AG10803 (cell line): ENCODE measurements at places on chromosomes 7 and 10.

GRCh38 chr7:145729691-145730090 lies 386.9 kb upstream of the CNTNAP2 start:
- no peak for DNase-seq

GRCh38 chr7:76230214-76230613 lies 28.5 kb downstream of the SRRM3 start:
- no peak for DNase-seq

DNA sequence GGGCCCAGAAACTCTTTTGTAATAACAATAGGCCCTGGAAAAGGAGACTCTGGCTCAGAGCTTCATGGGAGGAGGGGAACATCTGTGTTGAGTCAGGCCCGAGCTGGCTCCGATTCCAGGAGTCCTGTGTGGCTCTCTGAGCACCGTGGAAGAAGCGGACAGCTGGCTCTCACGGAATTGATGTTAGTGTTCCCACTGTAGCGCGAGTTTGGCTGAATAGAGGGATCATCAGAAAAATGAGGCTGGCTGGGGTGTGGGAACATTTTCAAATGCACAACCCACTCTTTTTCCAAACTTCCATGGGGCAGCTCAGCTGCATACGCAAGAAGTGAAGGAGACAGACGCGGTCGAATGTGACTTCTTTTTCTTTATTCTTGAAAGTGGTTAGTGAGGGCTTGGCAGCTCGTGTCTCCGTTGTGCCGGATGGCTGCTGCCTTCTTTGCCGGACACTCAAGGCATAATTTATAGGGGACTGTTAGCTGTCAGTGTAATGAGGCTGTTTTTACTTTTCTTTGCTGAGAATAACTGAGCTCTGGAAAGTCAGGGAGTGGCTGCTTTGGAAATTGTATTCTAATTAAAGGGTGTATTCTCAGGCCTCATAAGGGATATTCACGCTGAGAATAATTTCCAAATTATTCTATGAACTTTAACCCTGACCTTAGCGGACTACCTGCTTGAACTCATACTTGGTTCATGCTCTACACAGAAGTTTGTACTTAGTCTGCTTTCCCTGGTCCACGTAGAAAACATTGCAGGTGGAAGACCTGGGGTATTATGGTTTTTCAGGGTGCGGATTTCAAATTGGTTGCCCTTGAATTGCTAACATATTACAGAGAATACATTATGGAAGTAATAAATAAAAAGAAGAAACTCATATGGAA lies 23.1 kb downstream of the MDFIC start:
- DNase-seq, result peak; percentile 95

- DNase-seq, result peak; percentile 42
These were observed 18.0 kb downstream of the RNLS start for GRCh38 chr10:88565072-88565471.

GRCh38 chr7:82472966-82473365 lies 29.4 kb upstream of the CACNA2D1 start:
- DNase-seq, result peak; percentile 0

DNA sequence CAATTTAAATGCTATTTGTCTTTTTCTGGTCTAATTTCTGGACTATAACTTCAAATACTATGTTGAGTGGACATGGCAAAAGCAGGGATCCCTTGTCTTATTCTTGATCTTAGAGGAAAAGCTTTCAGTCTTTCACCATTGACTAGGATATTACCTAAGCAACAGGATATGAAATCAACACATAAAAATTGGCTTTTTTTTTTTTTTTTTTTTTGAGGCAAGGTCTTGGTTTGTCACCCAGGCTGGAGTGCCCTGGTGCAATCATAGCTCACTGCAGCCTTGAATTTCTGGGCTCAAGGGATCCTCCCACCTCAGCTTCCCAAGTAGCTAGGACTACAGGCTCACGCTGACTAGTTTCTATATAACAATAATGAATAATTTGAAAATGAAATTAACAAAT lies 90.8 kb downstream of the JMJD1C start:
- peak; percentile 36 for DNase-seq

DNA sequence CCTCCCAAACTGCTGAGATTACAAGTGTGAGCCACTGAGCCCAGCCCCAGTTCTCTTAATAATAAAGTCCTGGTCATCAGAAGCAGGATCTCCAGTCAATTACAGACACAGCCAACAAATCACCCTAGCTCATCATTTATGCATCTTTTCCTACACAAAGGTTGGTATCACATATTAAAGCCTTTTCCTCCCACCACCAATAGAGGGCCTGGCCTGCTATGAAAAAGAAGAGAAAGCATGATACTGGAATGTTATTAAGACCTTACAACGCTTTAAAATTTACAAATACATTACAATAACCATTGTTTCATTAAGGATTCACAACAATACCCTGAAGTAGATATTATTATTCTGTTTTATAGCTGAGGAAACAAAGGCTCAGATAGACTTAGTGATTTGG lies 25.9 kb downstream of the VAX1 start:
- DNase-seq, result no peak

- DNase-seq, result no peak
These were observed 251.3 kb upstream of the CHRM2 start for GRCh38 chr7:136617176-136617575.

DNA sequence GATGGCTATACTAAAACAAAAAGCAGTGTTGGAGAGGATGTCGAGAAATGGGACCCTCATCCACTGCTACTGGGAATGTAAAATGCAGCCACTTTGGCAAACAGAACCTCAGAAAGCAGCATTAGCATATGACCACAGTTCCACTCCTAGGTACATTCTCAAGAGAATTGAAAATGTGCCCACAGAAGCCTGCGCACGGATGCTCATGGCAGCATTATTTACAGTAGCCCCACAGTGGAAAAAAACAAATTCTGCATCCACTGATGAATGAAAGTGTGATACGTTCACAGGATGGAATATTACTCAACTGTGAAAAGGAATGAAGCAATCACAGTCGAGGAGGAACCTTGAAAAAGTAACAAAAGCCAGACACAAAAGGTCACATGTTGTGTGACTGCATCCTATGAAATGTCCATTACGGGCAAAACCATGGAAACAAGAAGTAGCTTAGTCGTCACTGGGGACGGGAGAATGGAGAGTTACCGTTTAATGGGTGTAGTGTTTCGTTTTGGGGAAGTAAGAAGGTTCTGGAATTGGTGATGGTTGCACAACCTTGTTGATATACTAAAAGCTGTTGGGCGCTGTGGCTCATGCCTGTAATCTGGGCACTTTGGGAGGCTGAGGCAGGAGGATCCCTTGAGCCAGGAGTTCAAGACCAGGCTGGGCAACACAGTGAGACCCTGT lies 2.5 kb upstream of the UPK3B start:
- DNase-seq, result peak; percentile 15

DNA sequence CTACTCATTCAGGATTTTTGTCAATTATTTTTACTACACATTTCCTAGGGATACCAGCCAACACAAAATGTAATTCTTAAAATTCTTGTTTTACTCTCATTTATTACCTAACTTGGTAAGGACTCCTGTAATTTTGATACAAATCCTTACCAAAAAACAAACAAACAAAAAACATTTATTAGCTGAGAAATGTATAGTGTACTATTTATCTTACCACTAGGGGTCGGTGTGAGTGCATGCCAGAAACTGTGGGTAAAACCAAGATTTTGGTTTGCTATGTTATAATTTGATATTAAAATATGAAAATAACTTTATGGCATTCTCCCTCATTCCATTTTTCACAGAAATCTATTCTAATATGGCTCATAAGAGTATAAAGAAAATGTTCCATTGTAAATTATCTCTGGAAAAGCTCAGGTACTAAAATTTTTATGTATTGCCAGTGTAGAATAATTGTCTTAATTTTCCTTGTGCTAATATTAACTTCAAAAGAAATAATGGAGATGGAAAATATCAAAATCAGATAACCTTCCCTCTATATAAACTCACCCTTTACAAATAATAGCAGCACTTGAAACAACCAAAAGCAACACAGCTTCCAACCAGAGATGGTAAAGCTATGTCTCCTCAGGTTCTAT lies 290.8 kb upstream of the PCDH15 start:
- peak; percentile 3 for DNase-seq

GRCh38 chr7:47148536-47149207 lies 433.2 kb downstream of the TNS3 start:
- no peak for DNase-seq

DNA sequence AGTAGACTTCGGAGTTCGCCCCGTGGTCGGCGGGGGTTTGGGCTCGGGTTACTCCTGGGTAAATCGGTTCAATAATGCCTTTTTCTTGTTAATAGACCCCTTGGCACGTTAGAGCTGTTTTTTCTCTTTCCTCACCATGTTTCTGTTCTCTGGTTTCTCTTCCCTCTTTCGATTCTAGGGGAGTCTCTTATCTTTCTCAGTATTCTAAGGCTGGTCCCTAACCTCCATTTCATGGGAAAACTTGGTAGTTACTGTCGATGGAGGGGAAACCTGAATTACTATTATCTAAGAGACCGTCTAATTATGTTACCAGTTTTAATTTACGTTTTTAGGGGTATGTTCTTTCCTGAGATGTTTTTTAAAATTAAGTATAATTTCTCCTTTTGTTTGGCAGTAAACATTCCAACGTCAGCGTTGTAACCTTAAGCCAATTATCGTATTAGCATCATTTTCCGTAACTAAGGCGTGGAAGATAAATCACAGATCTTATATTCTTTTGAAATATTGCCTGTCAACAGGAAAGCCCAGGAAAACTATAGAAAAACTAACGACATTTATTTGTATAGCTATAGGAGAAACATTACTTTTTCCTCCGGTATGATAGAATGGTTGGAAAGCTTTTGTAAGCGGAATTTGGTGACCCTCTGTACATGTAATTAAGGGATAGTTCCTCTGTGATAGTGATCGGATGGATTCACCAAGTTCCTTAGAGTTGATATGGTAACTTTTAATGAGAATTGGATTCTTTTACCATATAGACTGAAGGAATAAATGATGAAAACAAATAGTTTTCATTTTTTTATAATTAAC lies 847 bp downstream of the BTAF1 start:
- no peak for DNase-seq

GRCh38 chr7:73635428-73636200 lies 11.3 kb upstream of the MLXIPL start:
- no peak for DNase-seq

- peak; percentile 31 for DNase-seq
These were observed 1.2 kb downstream of the COX19 start for GRCh38 chr7:974172-974571.

- peak; percentile 84 for DNase-seq
These were observed 83.5 kb downstream of the SPDYE5 start for GRCh38 chr7:75575488-75576121.

GRCh38 chr10:46272863-46273415 lies 13.9 kb upstream of the ANTXRL start:
- no peak for DNase-seq

DNA sequence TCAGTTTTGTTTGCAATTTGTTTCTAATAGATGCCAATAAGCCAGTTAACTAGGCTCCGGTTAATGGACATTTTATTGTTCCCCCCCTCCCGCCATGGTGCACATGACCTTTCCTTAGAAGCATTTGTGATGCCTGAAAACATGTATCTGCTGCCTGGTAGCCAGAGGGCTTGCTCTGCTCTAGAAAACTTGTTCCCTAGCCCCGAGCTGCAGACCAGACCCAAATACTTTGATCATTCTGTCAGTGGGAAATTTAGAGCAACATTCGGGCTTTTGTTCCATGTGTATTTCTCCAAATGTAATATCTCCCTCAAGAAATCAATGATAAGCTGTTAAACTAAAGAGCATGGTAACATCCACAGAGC lies 104.7 kb downstream of the EVX1 start:
- no peak for DNase-seq

DNA sequence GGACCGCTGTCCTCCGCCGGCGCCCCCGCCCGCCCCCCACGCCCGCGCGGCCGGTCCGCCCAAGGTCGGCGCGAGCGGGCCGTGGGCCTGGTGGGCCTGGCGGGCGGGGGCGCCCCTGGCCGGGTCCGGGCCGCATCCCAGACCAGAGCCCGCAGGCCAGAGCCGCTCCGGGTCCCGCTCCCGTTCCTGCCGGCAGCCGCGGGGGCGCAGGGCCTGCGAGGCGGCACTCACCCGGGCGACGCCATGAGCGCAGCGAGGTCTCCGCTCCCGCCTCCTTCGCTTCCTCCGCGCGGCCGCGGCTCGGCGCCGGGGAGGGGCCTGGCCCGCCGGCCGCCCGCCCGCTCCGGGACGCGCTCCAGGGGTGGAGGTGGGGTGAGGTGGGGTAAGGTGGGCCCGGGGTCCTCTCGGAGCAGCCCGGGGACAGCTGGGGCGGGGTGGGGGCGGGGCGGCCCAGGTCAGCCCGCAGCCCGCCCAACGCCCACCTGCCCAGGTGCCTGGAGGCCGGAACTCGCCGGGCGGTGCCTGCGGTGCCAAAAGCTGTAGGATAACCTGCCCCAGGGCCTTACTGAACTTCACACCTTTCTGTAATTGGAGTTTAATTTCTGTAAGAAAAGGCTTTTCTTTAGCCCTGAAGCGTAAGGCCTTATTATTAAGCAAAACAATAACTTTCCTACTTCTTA lies at the start of gene URGCP:
TSS of gene URGCP (minus strand) at position 266 of the 680 bp plus-strand sequence. CDS start at position 245, 21 bp downstream.
- DNase-seq, result peak; percentile 36

DNA sequence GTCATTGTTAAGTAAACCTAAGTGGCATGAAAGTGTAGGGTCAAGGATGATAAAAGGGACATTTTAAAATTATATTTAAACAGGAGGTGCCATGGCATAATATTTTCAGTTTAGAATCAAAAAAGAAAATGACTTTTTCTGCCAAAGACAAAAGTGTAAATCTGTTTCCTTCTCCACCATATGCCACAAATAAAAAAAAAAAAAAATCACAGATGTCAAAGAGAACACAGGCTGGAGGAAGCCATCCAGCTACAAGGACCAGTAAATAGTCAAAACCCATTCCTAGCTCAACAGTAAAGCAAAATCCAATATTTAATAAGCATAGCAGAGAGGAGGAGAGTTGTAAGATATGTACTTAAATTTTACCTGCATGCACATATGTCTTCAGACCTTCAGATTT lies 321.3 kb upstream of the TMEM229A start:
- no peak for DNase-seq

GRCh38 chr7:129501760-129502707 lies at the start of gene SMKR1:
SMKR1 (plus strand) TSS chr7:129502531; CDS start chr7:129502825, 294 bp downstream.
- DNase-seq, result peak; percentile 45

DNA sequence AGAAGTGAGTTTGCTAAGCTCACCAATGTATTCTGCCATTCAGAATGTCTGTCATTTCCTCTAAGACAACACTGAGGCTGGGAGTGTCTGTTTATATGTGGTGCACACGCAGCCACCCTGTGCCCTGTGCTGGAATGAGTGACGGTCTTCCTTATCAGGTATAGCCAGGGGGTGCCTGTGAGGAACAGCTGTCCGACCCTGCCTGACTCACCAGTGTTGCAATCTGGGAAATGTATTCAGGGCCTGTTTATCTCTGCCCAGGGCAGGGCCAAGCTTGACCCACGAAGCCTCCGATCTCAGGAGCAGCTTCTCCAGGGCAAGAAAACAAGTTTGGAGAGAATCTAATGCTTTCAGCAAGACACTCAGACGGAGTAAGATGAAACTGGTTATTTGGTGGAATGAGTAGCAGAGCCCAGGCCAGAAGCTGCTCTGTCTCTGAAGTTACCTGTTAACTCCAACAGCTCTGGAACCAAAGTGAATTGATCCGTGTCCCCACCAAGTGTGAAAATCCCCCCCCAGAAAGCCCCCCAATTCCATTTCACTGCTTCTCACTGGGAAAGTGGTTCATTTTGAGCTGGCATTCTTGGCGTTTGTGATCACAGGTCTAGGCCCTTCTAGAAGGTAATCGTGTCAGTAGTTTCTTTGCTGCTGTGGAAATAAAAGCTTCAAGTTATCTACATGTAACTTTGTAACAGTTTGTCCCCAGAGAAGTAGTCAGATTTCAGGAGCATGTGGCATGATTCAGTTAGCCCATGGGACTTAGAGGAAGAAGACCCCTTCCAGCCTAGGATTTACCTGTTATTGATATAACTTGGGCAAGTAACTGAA lies 6.1 kb upstream of the UBE2H start:
- peak; percentile 48 for DNase-seq
